ENCODE measurements at places on chromosomes 3 and 15.

DNA sequence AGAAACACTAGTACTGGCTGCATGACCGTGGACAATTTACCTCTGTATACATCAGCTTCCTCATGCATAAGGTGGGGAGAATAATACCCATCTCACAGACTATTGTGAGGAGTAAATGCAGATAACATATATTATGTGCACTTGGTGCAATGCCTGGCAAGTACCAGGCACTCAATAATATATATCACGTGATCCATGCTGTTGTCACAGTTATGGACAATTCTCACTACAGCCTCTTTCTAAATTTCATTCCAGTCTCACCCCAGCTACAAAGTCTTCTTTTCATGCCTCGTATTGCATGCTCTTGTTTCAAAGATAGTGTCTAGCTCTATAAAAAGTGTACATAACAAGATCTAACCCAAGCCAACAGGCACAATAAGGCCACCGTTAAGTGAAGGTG is 494.3 kb upstream of the ADAMTS9 start:
- DNase-seq, result no peak

GRCh38 chr15:49066372-49066771 is 20.1 kb upstream of the SECISBP2L start:
- no peak for DNase-seq

- no peak for DNase-seq
Measured at GRCh38 chr3:35789042-35789831, 149.9 kb downstream of the ARPP21 start.

DNA sequence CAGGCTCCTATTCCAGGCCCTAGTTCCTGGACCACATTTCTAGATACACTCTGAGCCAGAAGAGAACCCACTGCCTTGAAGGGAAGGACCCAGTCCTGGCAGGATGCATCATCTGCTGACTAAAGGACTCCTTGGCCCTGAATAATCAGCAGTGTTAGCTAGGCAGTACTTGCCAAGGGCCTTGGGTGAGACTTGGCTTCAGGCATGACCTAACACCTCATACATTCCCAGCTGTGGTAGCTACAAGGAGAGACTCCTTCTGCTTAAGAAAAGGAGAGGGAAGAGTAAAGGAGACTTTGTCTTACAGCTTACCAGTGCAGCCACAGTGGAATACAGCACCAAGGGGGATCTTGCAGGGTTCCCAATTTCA is 26.4 kb downstream of the PEAK1 start:
- no peak for DNase-seq

DNA sequence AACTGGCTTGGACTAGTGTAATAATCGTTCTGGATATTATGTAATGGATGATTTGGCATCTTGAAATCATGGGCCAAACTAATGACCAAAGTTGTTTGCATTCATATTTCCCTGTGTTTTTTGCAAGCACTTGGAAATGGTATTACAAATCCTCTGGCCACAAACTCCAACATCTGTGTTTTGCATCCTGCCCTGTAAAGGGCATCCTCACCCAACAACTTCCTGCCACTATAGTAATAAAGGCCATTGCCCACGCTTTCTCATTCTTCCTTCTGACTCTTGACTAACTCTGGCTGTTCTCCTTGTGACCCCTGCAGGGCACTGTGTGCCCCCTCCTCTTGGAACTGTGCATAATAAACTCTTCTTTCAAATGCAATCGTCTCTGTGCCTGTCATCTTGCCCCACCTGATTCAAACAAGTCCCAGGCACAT is 25.4 kb upstream of the PSMD6 start:
- DNase-seq, result no peak

GRCh38 chr3:134009345-134010000 is 20.3 kb downstream of the SLCO2A1 start:
- DNase-seq, result peak; percentile 10

DNA sequence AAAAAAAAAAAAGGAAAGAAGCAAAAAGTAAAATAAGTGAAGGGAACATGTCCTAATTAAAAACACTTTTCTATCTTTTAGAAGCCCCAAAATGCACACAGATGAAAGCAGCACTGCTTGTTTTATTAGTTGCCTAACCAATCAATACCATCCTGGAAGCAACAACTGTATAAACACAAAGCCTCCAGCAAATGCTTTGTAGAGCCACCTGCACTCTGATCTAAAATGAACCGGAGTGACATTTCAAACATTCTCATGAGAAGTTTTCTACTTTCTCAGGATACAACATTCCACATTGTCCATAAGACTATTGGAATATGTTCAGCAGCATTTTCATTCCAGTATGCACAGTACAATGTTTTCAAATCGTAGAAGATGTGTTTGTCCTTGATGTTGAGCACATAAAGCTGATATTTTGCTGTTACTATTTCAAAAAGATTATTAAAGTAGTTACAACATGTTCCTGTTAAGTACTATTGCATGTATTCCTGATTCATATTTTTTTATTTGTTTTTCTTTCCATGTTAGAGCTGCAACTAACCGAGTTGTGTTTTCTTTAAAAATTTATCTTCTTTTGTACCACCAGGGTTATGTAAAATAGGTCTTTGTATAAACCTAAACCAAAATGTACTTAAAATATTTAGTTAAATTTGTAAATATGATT is 50.3 kb upstream of the PLSCR5 start:
- DNase-seq, result peak; percentile 22

GRCh38 chr15:71612397-71612722 is 198.0 kb upstream of the NR2E3 start:
- no peak for DNase-seq

DNA sequence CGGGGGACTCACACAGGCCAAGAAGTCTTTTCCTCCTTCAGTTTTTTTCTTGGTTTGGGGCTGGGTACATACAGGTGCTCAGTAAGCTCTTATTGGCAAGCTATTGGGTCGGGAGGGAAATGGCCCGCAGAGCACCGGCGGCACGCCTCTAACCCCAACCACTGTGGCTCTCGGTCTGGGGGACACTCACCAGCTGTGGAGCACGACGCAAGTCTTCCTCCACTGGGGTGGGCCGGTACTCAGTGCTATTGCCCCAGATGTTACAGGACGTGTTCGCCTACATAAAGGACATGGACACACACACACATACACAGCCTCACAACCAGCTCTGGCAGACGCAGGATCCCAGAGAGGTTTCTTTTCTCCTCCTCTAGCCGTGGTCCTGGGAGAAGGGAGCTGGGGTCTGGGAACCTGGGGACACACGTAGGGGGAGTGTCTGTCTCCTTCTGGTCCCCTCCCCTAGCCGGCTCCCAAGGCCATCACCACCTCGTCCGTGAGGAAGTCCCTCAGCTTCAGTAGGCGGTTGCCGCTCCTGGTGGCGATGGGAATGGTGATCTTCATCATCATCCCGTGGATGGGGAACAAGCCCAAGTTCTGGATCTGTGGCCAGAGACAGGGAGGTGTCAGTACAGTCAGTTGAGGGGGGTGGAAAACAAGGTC is 33.4 kb downstream of the FEM1B start:
- DNase-seq, result no peak

DNA sequence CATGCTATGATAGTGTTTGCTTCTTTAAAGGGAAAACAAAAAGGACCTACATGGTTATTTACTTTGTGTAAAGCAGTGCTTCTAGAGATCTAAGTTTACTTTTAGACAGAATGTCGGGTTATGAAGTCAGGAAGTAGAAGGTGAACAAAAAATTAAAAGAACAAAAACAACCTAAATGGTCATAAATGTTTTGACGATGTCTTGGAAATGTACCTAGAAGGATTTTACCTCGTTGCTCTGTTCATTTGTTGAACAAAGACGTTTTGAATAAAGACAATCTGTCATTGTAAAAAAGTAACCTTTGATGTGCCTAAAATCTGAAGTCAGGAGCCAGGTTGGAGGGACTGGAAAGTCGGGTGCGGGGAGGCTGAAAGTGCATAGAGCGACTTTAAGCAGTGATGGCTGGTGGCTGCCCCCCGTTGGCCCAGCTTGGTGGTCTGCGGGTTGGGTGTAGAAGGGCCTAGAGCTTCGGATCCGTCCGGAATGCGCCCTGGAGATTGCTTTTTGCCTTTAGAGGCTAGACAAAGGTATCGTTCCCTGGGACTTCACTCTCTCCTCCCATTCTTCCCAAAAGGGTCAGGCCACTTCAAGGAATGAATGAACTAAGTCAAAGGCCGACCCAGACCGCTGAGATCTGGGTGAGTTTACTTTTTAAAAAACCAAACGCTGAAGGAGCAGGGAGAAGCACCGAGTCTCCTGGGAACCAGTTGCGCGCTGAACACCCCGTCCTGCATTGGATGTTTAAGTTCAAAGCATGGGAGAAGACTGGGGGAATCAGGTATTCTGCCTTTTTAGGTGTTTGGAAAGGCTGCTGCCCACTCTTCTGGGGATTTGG is 2.1 kb downstream of the SOX14 start:
- no peak for DNase-seq

- no peak for DNase-seq
Measured at GRCh38 chr15:33138000-33138399, 56.5 kb downstream of the FMN1 start.

- DNase-seq, result no peak
Measured at GRCh38 chr15:73745073-73745472, 8.1 kb downstream of the INSYN1 start.

- peak; percentile 5 for DNase-seq
Measured at GRCh38 chr3:111627092-111627491, 31.9 kb upstream of the ZBED2 start.

- DNase-seq, result no peak
Measured at GRCh38 chr3:53166206-53166605, 5.2 kb downstream of the PRKCD start.

DNA sequence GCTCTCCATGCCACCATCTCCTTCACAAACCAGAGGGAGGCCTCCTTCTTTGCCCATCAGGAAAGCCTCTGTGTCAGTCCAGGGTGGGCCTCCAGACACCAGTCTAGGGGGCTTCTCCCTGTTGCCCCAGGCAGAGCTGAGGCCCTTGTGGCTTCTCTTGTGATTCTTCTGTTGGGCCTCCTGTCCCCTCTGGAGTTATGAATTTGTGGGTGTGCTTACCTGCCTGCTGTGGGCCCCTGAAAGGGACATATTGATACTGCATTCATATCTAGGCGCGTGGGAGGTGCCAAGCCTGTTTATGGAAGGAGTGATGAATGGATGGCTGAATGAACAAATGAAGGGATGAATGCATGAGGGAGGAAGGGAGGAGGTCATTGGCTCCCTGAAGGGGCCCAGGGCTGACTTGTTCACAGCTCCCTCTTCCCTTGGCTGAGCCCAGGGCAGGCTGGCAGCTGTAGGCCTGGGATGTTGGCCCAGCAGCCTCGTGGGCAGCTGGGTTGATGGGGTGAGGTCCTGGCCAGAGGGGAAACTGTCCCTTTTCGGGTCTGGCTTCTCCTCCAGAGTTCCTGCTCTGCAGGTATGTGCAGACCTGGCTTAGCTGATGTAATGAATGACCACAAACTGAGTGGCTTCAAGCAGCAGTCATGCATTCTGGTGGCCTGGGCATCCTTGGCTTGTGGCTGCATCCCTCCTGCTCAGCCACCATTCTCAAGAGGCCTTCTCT is 195.4 kb downstream of the GOLGA6L6 start:
- no peak for DNase-seq

DNA sequence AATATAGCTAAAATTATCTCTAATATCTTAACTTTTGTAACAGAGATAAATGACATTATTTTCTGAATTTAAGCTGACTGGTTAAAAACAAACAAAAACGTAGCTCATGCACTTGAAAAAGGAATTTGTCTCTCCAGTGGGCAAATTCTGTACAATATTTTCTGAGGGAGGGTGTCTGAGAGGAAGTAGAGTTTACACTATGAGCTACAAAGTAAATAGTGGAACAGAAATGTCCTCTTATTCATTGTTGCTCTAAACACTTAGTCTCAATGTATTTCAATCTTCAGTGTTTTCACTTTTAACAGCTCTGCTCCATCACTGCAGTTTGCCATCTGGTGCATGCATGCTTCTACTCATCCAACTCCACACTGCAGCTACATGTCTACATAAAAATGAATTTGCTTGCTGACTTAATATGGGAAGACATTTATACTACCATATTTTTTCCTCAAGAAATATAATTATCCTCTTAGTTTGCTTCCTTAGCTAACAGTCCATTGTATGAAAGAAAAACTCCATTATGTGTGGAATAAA is 817.4 kb upstream of the LMCD1 start:
- DNase-seq, result no peak

GRCh38 chr3:152458376-152459117 is 189.8 kb downstream of the MBNL1 start:
- DNase-seq, result no peak

GRCh38 chr15:71096676-71097075 is 18.6 kb upstream of the THSD4 start:
- peak; percentile 23 for DNase-seq

GRCh38 chr3:131453533-131453932 is 49.2 kb downstream of the MRPL3 start:
- DNase-seq, result peak; percentile 3

- DNase-seq, result no peak
Measured at GRCh38 chr3:100798012-100798411, 88.7 kb downstream of the TFG start.

- DNase-seq, result peak; percentile 79
Measured at GRCh38 chr15:41894791-41895463, 1.1 kb upstream of the SPTBN5 start.

DNA sequence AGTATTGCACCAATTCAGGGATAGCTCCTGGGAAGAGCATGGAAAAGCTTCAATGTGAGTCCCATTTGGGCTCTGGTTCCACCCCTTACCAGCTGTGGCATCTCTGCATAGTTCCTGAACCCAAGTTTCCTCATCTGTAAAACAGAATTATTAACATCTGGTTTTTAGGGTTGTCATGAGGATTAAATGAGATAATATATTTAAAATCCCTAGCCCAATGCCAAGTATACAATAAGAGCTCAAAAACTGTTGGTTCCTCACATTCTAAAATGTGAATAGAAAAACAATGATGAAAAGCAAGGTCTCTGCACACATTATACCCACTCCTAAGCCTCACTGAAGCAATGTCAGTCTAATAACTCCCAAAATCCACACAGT is 237.3 kb upstream of the WNT5A start:
- DNase-seq, result no peak

All from adipocyte (in vitro differentiated cells).